ENCODE measurements at places on chromosomes 2 and 18.

GRCh38 chr18:35695803-35696202, 114.3 kb downstream of the GALNT1 start:
- DNase-seq = no peak

DNA sequence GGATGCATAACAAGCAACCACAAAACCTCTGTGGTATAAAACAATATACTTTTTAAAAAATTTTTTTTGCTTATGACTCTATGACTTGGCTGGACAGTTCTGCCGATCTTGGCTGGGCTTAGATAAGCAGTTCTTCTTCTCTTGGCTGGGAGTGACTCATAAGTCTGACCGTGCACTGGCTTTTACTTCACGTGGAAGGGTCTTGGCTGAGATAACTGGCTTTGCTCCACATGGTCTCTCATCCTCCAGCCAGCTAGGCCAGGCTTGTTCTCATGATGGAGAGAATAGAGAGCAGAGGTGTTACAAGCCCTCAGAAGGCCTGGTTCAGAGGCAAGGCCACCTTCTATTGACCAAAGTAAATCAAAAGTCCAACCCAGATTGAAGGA, 178.9 kb upstream of the SERPINE2 start:
- DNase-seq = no peak

DNA sequence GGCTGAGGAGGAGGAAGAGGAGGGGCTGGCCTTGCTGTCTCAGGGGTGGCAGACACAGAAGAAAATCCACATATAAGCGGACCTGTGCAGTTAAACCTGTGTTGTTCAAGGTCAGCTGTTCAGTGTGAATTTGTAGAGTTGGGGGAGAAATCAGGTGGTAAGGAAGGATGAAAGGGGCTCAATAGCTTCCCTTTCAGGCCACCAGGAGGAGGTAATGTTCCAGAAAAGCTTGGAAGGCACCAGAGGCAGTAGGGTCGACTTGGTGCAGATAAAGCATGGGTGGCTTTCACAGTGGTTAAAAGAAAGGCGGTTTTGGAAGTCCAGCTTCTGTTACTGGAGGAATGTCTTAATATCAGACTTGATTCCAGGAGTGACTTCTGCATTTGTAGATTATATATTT, 167.4 kb downstream of the THSD7B start:
- DNase-seq = no peak

GRCh38 chr2:15814946-15815345, 125.4 kb upstream of the MYCN start:
- DNase-seq = no peak

GRCh38 chr2:58769111-58769863, 528.2 kb upstream of the FANCL start:
- DNase-seq = no peak

GRCh38 chr2:119518401-119519056, 5.8 kb downstream of the SCTR start:
- no peak for DNase-seq

- DNase-seq = no peak
These were observed 44.5 kb downstream of the TMEM182 start for GRCh38 chr2:102806250-102806837.
